IMR-90 (cell line): ENCODE measurements at places on chromosomes 1 and 21. TPM values are rescaled to one million over a fixed set of nuclear protein-coding genes. Genes with fewer than 3 reads are reported as not detected.
A peak's percentile ranks its signal among the peaks of the same experiment; 100 is the strongest.

- peaks cover 4% of the 10 kb centered on the region for H3K36me3 ChIP-seq
- no peak for DNase-seq
- H3K27ac ChIP-seq = no peak overlapping the region
- no peak overlapping the region for H3K4me3 ChIP-seq
Measured at GRCh38 chr1:197725976-197726375, 49.3 kb downstream of the DENND1B start.

- no peak overlapping the region for H3K27ac ChIP-seq
- no peak for DNase-seq
- H3K36me3 ChIP-seq = no peaks in the 10 kb centered on the region
- H3K4me1 ChIP-seq = peaks cover 29% of the 10 kb centered on the region
- H3K27me3 ChIP-seq = no peaks in the 10 kb centered on the region
- H3K4me3 ChIP-seq = no peak overlapping the region
Measured at GRCh38 chr1:201455098-201455497, 13.9 kb downstream of the PHLDA3 start.

DNA sequence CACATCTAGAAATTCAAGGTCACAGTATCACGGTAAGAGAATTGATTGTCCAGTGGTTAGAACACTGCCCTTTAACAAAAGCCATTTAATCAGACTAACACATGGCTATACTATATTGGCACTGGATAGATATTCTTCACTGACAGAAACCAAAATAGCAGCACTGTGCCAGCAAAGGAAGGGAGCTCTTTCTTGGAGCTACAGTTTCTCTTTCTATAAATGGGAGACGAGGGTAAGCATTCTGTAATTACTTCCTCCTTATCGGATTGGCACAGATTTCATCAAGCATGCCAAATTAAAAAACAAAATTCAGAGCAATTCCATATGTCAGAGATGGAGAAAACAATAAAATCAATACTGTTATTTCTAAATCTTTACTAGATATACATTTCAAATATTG lies 115.7 kb upstream of the CACYBP start:
- no peaks in the 10 kb centered on the region for H3K36me3 ChIP-seq
- no peak for DNase-seq

- peak; percentile 72 for DNase-seq
- H3K4me1 ChIP-seq = no peaks in the 10 kb centered on the region; the same call in 1 of the 2 replicates
- H3K27me3 ChIP-seq = no peaks in the 10 kb centered on the region
- no peaks in the 10 kb centered on the region for H3K36me3 ChIP-seq
- H3K27ac ChIP-seq = no peak overlapping the region; the same call in 1 of the 2 replicates
Measured at GRCh38 chr21:27631471-27631870, 664.6 kb upstream of the ADAMTS5 start.

Gene KCNJ9
- not detected in 2 replicates for total RNA-seq

- H3K4me1 ChIP-seq = peaks cover 5% of the 10 kb centered on the region; the same call in 1 of the 2 replicates
- DNase-seq = no peak
- H3K27ac ChIP-seq = no peak overlapping the region
- H3K4me3 ChIP-seq = no peak overlapping the region
- H3K27me3 ChIP-seq = no peaks in the 10 kb centered on the region
- H3K36me3 ChIP-seq = no peaks in the 10 kb centered on the region
Measured at GRCh38 chr1:245310571-245311531, 156.1 kb downstream of the KIF26B start.

DNA sequence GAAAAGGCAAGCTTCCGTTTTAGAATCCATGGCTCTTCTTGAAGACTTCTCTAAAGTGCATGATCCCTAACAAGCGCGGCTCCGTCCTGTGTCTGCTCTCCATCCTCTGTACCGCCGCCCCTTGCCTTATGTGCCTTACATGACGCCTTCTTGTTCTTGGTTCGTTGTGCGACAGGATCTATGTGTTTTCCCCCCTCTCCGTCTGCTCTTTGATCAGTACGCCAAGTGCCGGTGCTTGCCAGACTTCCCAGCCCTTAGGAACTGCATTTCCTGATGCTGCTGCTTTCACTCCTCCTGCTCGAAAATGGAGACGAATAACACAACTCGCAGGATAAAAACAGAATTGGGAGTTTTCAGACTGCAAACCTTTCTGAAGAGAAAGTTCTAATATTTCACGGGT lies 13.1 kb downstream of the NDUFV3 start:
- H3K4me3 ChIP-seq = no peak overlapping the region
- H3K27ac ChIP-seq = no peak overlapping the region
- no peak for DNase-seq
- no peaks in the 10 kb centered on the region for H3K4me1 ChIP-seq
- H3K36me3 ChIP-seq = peaks cover 47% of the 10 kb centered on the region

- no peak for DNase-seq
- no peaks in the 10 kb centered on the region for H3K27me3 ChIP-seq
- H3K4me1 ChIP-seq = peaks cover 7% of the 10 kb centered on the region
- H3K4me3 ChIP-seq = no peak overlapping the region
- H3K36me3 ChIP-seq = peaks cover 6% of the 10 kb centered on the region
- no peak overlapping the region for H3K27ac ChIP-seq
Measured at GRCh38 chr1:167728818-167729410, 7.1 kb downstream of the MPZL1 start.
